ENCODE measurements at places on chromosomes 7 and 10. TPM values are rescaled to one million over a fixed set of nuclear protein-coding genes. Genes with fewer than 3 reads are reported as not detected.

The EN2 gene
- not detected for total RNA-seq

- H3K4me3 ChIP-seq = no peak overlapping the region
- no peak overlapping the region for H3K27ac ChIP-seq
- H3K27me3 ChIP-seq = peaks cover 42% of the 10 kb centered on the region
- H3K36me3 ChIP-seq = no peaks in the 10 kb centered on the region
- DNase-seq = no peak
Measured at GRCh38 chr10:35612385-35613106, 7.4 kb downstream of the GJD4 start.

- H3K36me3 ChIP-seq = peaks cover 14% of the 10 kb centered on the region
- H3K4me3 ChIP-seq = peak overlapping the region; percentile 90
- peak overlapping the region; percentile 93 for H3K27ac ChIP-seq
- DNase-seq = no peak
- peaks cover 17% of the 10 kb centered on the region for H3K4me1 ChIP-seq
- H3K27me3 ChIP-seq = peaks cover 20% of the 10 kb centered on the region
Measured at GRCh38 chr7:1192171-1192676, 32.2 kb upstream of the ZFAND2A start.

DNA sequence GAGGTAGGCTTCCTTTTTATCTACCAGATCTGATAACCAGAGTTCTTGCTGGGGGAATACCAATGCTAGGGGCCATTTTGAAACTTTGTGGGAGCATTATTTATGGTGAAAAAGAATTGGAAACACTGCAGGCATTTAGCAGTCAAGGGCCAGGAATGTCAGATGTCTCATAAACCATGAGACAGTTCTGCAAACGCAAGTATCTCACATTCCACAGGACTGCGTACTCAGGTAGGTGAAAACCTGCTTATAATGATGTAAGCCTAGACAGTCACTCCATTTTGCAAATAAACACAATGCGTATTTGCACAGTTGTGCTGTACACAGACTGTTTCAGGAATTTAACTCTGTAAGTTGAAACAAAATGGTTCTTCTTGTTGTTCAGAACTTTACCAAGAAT, 33.9 kb downstream of the ECHDC3 start:
- H3K27ac ChIP-seq = no peak overlapping the region
- no peak overlapping the region for H3K4me3 ChIP-seq
- no peaks in the 10 kb centered on the region for H3K4me1 ChIP-seq
- H3K36me3 ChIP-seq = no peaks in the 10 kb centered on the region

The TMEM60 gene
- total RNA-seq = 15.4 TPM

DNA sequence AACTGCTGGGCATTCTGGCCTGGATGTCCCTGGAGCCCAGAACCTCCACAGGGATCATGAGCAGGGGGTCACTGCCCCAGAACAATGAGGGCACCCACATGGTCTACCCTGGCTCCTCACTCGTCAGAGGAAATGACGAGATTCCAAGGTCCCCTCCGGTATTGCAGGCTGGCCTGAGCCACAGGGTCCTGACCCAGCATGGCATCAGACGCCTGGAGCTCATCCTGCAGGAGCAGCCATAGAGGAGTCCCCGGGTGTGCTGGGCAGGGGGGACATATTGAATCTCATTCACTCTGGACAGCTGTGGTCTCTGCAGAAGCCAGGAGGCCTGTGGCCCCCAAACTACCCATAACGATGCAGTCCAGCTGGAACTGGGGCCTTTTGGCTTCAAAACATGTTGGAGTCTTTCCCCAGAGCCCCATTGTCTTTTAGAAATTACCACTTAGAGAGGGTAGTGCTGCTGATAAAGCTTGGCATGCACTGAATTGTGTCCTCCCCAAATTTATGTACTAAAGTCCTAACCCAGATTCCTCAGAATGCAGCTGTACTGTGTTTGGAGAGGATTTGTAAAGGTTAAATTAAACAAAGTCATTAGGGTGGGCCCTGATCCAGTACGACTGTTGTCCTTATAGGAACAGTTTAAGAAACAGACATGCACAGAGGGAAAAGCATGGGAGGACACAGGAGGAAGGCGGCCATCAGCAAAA, 27.7 kb downstream of the ANXA8 start:
- no peak overlapping the region for H3K4me3 ChIP-seq
- H3K4me1 ChIP-seq = no peaks in the 10 kb centered on the region
- DNase-seq = no peak
- H3K27me3 ChIP-seq = peaks cover 21% of the 10 kb centered on the region
- H3K27ac ChIP-seq = no peak overlapping the region
- no peaks in the 10 kb centered on the region for H3K36me3 ChIP-seq

The PAX4 gene
- not detected for total RNA-seq

The RINT1 gene
- 22.0 TPM for total RNA-seq

- H3K36me3 ChIP-seq = no peaks in the 10 kb centered on the region
- no peaks in the 10 kb centered on the region for H3K4me1 ChIP-seq
- no peak overlapping the region for H3K4me3 ChIP-seq
- no peak for DNase-seq
- H3K27me3 ChIP-seq = peaks cover 20% of the 10 kb centered on the region
- no peak overlapping the region for H3K27ac ChIP-seq
Measured at GRCh38 chr10:89478085-89478738, 57.2 kb downstream of the SLC16A12 start.

The OGDHL gene
- total RNA-seq = not detected

DNA sequence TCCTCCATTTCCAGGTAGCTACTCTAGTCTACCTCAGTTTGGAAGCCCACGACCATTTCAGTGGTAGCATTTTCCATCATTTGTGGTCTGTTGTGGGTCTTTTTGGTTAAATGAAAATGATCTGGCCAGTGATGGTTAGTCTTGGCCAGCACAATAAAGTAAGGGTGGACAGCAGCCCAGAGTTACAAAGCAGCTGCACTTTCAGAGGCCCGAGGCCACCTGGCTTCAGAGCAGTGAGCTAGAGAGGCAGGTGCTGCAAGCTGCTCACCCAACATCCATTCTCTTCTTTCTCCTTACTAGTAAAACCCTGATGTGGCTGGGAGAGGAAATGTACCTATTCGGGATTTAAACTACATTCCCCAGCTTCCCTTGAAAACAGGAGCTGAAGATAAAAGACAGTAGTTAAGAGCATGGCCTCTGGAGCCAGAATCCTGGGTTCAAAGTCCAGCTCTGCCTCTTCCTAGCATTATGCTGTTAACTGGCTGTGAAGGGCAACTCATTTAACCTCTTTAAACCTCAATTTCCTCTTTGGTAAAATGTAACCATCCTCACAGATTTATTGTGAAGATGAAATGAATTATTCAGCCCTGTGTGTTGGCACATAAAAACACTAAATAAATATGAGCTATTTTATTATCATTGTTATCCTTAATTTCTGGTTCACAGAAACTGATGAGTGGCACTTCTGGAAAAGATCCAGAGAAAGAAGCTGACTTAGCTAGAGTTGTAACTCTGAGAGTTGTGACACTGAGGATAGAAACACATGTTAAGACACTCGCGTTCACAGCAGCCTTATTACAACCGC, 517.4 kb downstream of the PARD3 start:
- no peak overlapping the region for H3K27ac ChIP-seq
- no peak overlapping the region for H3K4me3 ChIP-seq
- H3K36me3 ChIP-seq = no peaks in the 10 kb centered on the region
- no peaks in the 10 kb centered on the region for H3K4me1 ChIP-seq
- no peaks in the 10 kb centered on the region for H3K27me3 ChIP-seq
- no peak for DNase-seq

The KCNH2 gene
- 0.54 TPM for total RNA-seq

The LLCFC1 gene
- not detected for total RNA-seq

GRCh38 chr10:77588886-77589285, 48.7 kb downstream of the KCNMA1 start:
- DNase-seq = no peak
- H3K36me3 ChIP-seq = no peaks in the 10 kb centered on the region
- peaks cover 2% of the 10 kb centered on the region for H3K27me3 ChIP-seq
- no peak overlapping the region for H3K4me3 ChIP-seq
- H3K27ac ChIP-seq = no peak overlapping the region
- H3K4me1 ChIP-seq = peaks cover 7% of the 10 kb centered on the region

GRCh38 chr10:31133792-31134310, 102.2 kb upstream of the ZNF438 start:
- H3K36me3 ChIP-seq = peaks cover 1% of the 10 kb centered on the region
- H3K4me3 ChIP-seq = peak overlapping the region; percentile 76
- peak; percentile 71 for DNase-seq
- peaks cover 31% of the 10 kb centered on the region for H3K4me1 ChIP-seq
- no peaks in the 10 kb centered on the region for H3K27me3 ChIP-seq
- peak overlapping the region; percentile 75 for H3K27ac ChIP-seq

The OR2A42 gene
- total RNA-seq = not detected

DNA sequence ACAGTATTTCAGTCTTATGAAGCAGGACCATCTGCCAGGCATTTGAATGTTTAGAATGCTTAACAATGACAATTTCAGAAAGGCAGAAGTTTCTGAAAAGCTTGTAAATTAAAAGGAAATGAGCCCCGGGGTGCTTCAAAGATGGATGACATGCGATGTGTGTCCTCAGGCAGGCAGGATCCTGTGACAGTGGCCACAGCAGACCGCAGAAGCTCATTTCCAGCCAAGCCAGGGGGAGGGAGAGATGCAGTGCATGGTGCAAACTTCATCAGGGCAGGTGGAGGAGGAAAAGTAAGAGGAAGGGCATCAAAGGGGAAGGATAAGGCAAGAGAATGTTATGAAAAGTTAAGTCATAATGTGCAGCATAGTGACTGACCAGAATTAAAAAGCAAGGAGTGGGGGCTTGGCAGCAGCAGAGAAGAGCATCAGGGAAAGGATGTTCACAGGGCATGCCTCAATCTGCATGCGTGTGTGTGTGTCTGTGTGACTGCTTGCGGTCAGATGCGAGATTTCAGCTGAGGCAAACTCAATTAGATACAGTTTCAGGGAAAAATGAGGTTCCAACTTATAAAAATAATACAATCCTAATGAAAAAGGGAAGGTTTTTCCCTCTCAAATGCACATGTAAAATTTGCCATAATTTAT, 173.7 kb downstream of the COBL start:
- DNase-seq = no peak
- no peak overlapping the region for H3K27ac ChIP-seq
- H3K27me3 ChIP-seq = peaks cover 15% of the 10 kb centered on the region
- no peak overlapping the region for H3K4me3 ChIP-seq

GRCh38 chr10:100628061-100628460, 92.3 kb downstream of the HIF1AN start:
- no peaks in the 10 kb centered on the region for H3K4me1 ChIP-seq
- no peak for DNase-seq
- no peak overlapping the region for H3K27ac ChIP-seq
- no peak overlapping the region for H3K4me3 ChIP-seq

The PIP gene
- total RNA-seq = not detected

- no peak for DNase-seq
- H3K4me1 ChIP-seq = no peaks in the 10 kb centered on the region
- no peak overlapping the region for H3K4me3 ChIP-seq
- H3K27me3 ChIP-seq = no peaks in the 10 kb centered on the region
Measured at GRCh38 chr7:18941207-18941606, 176.2 kb downstream of the TWIST1 start.

DNA sequence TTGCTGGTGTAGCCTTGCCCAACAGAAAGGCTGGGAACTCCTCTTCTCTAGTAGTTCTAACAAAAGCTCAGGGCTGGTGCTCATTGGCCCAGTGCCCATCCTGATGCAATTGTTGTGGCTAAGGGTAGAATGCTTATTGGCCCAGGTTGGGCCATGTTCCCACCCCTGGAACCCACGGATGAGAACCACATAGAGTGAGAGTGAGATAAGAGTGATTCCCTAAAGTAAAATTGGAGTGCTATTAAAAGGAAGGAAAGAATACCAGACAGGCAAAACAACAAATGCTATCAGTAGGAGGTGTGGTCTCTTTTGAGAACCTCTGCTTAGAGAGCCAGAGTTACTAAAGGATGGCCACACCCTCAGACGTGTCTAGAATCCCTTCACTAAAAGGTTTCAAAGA, 49.2 kb downstream of the LGI1 start:
- H3K27me3 ChIP-seq = peaks cover 13% of the 10 kb centered on the region
- no peak overlapping the region for H3K27ac ChIP-seq
- H3K36me3 ChIP-seq = no peaks in the 10 kb centered on the region
- no peaks in the 10 kb centered on the region for H3K4me1 ChIP-seq

- peaks cover 34% of the 10 kb centered on the region for H3K4me1 ChIP-seq
- DNase-seq = peak; percentile 99
- peak within 1 kb of the TSS; percentile 100 for H3K4me3 ChIP-seq
- peaks cover 19% of the 10 kb centered on the region for H3K36me3 ChIP-seq
Measured at GRCh38 chr10:75210282-75211006, at the start of gene VDAC2. TSS of gene VDAC2 (plus strand) at chr10:75210796. CDS start at chr10:75211159, 363 bp downstream.

- peaks cover 19% of the 10 kb centered on the region for H3K4me1 ChIP-seq
- peaks cover 46% of the 10 kb centered on the region for H3K36me3 ChIP-seq
- DNase-seq = no peak
- H3K27ac ChIP-seq = no peak overlapping the region
- no peak overlapping the region for H3K4me3 ChIP-seq
Measured at GRCh38 chr7:7672545-7673239, 32.1 kb downstream of the UMAD1 start.

GRCh38 chr7:123208793-123209192, 9.0 kb upstream of the SLC13A1 start:
- H3K4me1 ChIP-seq = no peaks in the 10 kb centered on the region
- no peaks in the 10 kb centered on the region for H3K36me3 ChIP-seq
- no peak overlapping the region for H3K27ac ChIP-seq
- DNase-seq = no peak

The ABCB4 gene
- total RNA-seq = not detected

The ADIRF gene
- total RNA-seq = not detected

The GPR26 gene
- total RNA-seq = not detected

DNA sequence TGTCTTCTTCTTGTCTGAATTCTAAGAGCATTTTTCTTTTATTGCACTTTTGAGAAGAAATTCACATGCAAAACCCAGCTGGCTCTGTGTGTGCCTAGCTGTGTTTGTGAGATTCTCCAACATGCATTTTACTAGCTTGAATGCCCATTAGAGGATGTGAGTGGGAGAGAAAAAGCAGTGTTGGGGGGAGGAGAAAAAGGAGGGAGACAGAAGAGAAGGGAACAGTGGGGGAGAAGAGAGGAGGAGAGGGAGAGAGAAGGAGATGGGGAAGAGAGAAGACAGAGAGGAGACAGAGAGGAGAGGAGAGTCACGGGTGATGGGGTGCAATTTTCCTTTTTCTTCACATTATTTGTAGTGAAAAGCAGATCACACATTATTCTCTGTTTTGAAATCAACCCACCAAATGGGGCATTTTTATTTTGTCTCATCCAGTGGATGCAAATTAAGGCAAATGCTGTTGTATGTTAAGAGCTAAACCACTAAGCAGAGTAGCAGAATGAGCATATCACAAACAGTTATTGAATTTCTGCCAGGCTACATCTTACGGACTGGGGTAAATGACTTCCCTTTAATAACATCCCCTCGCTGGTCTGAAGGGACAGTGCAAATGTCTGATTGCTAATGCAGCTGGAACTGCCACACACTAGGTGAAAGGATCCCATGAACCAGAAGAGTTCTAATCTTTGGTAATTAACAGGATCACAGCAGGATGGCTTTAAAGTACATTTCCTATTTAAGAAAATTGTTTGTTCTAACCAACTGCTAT, 849 bp downstream of the LRRN3 start:
- DNase-seq = no peak
- H3K4me3 ChIP-seq = peak overlapping the region; percentile 99

The LIPM gene
- not detected for total RNA-seq
